ENCODE measurements at places on chromosomes 6 and 20. TPM values are rescaled to one million over a fixed set of nuclear protein-coding genes. Genes with fewer than 3 reads are reported as not detected.

The ZFP57 gene
- not detected for total RNA-seq

The CPXM1 gene
- total RNA-seq = 76.3 TPM

The CCN5 gene
- not detected for total RNA-seq

The COL11A2 gene
- total RNA-seq = 0.49 TPM

The SMLR1 gene
- total RNA-seq = not detected

The CYP24A1 gene
- not detected for total RNA-seq

The B3GAT2 gene
- 0.71 TPM for total RNA-seq

The FAM209B gene
- total RNA-seq = not detected

The TCP11 gene
- 0.25 TPM for total RNA-seq

The SLC12A5 gene
- 0.77 TPM for total RNA-seq

- peak; percentile 55 for DNase-seq
These were observed 595 bp upstream of the SRF start for GRCh38 chr6:43170417-43170930.

DNA sequence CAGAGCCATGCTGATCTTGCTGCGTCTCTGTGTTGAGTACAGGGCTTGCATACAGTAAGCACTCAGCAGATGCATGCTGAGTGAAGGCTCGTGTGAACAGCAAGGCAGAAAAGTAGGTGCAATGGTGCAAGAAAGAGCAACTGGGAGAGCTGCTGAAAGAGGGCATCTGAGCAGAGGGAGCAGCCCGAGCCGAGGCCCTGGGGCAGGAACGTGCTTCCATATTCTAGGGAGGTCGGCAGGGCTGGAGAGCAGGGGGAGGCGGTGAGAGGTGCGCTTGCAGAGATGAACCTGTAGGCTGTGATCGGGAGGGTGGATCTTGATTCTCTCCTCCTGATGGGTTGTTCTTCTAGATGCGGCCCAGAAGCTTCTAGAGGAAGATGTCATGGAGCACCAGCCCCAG, 26.4 kb upstream of the STX16 start:
- no peak for DNase-seq

GRCh38 chr20:13221313-13221672, 219 bp downstream of the ISM1 start:
- no peak for DNase-seq

- DNase-seq = no peak
These were observed 16.1 kb downstream of the HIVEP1 start for GRCh38 chr6:12028213-12028612.

- no peak for DNase-seq
These were observed 16.2 kb upstream of the BEND6 start for GRCh38 chr6:56938649-56939191.

DNA sequence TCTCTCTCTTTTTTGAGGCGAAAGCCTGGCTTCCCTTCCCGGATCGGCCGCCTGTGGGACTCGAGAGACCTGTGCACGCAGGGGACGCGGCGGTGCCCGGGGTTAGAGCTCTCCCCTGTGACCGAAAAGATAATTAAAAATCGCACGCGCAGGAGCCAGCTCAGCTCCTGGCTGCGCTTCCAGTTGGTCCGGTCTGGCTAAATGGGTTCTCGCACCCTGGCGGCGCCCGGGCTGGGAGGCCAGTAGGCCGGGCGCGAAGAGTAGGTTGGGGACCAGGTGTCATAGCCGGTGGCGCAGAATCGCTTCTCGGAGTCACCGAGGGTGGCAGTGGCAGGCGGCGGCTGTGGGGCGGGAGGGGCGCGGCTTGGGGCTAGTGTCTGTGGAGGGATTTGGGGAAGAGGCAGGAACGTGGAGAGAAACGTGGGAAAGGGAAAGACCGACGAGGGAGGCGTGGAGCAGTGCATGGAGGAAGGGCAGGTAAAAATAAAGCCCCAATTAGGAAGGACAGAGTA, 41.9 kb upstream of the SUPT3H start:
- peak; percentile 82 for DNase-seq

DNA sequence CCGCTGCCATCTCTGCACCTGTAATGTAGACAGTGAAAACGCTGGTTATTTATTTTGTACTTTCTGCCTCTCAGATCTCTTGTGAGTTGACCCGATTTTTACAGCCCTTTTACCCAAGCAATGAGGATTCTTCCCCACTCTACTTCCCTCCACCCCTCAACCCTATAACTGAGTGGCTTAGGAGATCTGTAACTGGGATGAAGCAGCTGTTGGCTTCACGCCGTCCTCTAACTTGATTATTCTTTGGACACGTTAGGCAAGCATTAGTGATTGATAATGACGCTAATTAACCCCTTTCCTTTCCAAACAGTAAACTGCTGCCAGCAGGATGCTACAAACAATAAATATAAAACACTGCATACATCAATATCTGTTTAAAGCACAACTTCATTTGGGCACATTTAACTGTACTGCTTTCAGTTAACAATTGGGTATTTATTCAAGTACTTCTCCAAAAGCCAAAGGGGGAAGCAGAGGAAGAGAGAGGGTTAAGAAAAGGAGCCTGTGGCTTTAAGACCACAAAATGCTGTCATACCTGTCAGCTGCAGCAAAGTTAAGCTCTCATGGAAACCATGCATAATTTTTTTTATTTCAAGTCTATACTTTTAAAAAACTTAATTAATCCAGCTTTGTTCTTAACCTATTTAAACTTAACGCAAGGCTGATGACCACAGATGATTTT, 21.2 kb downstream of the TFAP2A start:
- no peak for DNase-seq

GRCh38 chr6:151002491-151002935, 137.0 kb downstream of the MTHFD1L start:
- DNase-seq = no peak

GRCh38 chr6:38068854-38069590, 249.5 kb downstream of the ZFAND3 start:
- DNase-seq = no peak

GRCh38 chr20:5448449-5449118, 131.8 kb upstream of the PROKR2 start:
- peak; percentile 73 for DNase-seq

DNA sequence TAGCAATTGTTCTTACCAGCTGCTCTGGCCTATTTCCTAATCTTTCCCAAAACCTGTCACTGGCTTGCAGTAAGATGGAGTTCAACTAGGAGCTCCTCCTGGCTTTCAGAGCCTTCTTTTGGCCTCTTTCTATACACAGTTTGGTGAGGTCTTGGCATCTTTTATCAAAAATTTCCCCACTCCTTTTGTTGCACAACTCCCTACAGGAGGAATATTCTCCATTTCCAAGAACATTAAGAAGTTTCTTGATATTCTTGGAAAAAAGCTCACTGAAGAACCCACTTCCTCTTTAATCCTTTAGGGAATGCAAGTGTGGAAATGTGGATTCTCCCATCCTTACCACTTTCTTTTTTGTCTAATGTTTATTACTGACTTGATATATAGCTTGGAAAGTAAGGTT, 171.3 kb upstream of the KCNK16 start:
- DNase-seq = no peak

DNA sequence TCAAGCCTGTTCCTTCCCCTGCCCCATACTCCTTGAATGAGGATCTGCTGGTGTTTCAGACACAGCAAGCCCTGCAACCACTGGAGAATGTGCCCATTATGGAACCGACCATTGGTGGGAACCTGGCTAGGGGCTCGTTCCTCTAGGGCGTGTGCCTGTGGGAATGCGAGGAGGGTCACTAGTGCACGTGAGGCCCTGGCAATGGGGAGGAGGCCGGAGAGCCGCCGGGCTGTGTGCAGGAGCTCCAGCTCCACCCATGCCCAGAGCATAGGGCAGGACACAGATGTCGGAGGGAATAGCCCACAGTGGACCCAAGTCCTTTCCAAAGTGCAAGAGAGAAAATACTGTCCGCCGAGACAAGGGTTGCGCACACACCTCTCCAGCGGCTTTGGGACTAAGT, 99.3 kb downstream of the ERMARD start:
- no peak for DNase-seq

DNA sequence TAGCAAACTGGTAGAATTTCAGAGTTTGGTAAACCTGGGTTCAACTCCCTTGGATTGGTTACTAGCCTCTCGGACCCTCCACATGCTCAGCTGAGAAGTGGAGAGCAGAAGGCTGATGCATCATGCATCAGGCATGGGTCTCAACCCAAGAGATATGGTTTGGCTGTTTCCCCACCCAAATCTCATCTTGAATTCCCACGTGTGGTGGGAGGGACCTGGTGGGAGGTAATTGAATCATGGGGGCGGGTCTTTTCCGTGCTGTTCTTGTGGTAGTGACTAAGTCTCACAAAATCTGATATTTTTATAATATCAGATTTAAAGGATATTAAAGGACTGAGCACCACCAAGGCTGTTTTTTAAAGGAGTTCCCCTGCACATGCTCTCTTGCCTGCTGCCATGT, 75.1 kb downstream of the PPP1R3G start:
- no peak for DNase-seq

- DNase-seq = no peak
These were observed 2.2 kb downstream of the MDFI start for GRCh38 chr6:41640426-41640825.

DNA sequence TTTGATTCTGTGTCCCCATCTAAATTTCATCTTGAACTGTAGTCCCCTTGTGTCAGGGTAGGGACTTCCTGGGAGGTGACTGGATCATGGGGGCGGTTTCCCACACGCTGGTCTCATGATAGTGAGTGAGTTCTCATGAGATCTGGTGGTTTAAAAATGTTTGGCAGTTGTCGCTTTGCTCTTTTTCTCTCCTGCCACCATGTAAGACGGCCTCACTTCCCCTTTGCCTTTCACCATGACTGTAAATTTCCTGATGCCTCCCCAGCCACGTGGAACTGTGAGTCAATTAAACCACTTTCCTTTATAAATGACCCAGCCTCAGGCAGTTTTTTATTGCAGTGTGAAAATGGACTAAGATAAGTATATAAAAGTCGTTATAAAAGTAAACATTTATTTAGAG, 80.5 kb upstream of the SGK1 start:
- no peak for DNase-seq

- DNase-seq = peak; percentile 87
These were observed 96.2 kb upstream of the BTN3A2 start for GRCh38 chr6:26268659-26269402.

DNA sequence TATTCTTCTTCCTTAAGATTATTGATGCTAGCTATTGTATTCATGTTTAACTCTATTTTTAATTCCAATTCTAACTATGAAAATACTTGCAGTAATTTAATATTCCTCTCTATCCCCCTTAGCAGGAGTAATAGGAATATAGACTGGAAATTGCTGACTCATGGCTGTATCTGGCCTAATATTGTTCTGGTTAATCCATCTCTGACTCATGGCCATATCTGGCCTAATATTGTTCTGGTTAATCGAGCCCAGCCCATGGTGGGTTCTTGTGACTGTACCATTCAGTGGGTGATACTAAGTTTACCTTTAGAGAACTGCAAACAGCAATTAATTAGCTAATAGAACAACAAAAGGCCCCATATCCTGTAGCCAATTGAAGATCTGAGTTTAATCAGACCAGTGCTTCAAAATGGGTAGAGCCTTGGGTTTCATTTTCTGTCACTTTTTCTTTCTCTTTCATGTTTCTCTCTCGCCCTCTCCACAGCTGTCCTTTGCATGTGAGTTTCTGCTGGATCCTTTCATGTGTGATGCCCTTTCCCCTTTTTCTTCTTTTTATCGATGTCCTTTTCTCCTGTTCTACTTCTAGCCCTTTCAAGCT, 50.6 kb downstream of the SLC22A3 start:
- DNase-seq = no peak

DNA sequence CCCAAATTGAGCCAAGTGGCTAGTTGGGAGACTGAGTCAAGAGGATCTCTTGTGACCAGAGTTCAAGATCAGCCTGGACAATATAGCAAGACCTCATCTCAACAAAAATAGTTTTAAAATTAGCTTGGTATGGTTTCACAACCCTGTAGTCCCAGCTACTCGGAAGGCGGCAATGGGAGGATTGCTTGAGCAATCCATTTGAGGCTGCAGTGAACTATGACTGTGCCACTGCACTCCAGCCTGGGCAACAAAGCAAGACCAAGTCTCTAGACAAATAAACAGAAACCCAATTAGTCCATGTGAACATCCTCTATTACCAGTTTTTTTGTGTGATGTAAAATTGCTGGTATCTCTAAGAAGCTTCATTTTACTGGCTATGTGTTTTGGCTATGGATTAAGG, 106.2 kb downstream of the TULP4 start:
- no peak for DNase-seq

DNA sequence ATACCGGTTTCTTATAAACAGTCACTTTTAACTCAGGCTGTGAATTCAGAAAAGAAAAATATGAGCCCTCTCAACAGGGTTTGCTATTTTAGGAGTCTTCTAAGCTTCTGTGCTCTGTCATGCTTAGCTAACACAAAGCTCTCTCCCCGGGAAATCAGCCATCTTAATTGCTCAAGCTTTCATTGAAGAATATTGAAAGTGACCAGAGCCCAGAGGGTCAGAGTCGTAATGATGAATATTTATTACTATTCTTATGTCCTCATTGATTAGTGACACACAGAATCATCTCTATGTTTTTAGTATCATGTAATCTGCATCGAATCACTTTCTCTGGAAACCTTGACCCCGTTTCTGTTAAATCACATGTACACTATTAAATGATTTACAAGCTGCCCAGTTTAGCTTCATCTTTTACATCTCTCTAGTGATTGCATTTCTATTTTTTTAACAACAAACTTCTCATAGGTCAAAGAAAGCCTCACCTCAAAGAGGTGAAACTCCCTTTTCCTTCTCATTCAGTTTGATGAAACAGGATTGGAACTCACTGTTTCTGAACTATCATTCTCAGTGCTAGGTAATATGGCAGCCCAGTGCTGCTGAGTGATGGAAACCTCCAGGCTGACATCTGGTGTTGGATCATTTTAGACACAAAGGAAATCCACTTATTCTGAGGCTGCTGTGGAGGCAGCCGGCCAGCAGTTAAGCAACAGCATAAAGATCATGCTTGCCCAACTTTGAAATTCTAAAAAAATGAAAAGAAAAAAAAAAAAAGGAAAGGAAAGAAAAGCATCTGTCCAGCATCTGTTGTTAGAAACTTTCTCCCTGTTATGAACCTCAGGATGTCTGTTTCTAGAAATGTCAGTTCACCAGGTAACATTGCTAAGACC, 96.3 kb downstream of the RFPL4B start:
- peak; percentile 59 for DNase-seq

- no peak for DNase-seq
These were observed 2.1 kb downstream of the HLA-DPB1 start for GRCh38 chr6:33077908-33078307.

DNA sequence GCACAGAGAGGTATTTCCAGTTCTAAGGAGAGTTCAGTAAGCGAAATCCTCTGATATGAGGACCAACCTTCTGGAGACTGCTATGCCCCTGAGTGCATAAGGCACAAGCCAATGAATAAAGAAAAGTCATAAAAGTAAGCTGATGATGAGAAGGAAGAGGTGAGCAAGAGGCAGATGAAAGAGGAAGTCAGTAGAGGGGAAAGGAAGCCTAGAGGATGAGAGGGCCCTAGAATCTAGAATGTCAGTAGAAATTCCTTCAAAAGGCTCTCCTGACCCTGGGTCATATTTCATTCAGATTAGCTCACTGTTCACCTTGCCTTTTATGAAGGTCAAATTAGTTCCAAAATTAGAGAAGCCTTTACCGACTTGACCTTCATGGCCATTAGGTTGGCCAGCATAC, 209.2 kb downstream of the CD83 start:
- no peak for DNase-seq

- no peak for DNase-seq
These were observed 167.1 kb downstream of the PHF3 start for GRCh38 chr6:63802606-63803206.
